Urinary bladder (tissue), 4 donors: ENCODE measurements at places on chromosomes 4 and X.

- no peak for DNase-seq
These were observed 35.5 kb upstream of the PCDH19 start for GRCh38 chrX:100445593-100445992.

DNA sequence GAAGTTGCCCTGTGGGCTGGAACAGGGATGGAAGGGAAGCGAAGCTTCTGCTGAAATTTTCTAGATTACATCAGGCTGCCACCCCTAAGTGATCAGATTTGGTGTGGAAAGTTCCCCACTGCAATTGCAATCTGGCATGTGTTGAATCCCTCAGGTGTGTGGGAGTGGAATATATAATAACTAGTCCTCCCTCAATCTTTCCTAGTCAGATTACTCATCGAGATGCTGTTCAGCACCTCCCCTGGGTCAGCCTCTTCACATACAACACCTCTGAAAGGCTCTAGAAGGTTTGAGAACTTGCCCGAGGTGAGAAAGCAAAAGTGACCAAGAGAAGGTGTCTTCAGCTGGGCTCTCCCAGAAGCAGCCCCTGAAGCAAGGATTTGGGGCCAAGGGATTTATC is 336.8 kb downstream of the BCOR start:
- no peak for DNase-seq

- DNase-seq: peak; percentile 26
These were observed 19.3 kb downstream of the NOA1 start for GRCh38 chr4:56958111-56958517.

- peak; percentile 33 for DNase-seq
These were observed 92.8 kb downstream of the CBR4 start for GRCh38 chr4:168917138-168917779.

DNA sequence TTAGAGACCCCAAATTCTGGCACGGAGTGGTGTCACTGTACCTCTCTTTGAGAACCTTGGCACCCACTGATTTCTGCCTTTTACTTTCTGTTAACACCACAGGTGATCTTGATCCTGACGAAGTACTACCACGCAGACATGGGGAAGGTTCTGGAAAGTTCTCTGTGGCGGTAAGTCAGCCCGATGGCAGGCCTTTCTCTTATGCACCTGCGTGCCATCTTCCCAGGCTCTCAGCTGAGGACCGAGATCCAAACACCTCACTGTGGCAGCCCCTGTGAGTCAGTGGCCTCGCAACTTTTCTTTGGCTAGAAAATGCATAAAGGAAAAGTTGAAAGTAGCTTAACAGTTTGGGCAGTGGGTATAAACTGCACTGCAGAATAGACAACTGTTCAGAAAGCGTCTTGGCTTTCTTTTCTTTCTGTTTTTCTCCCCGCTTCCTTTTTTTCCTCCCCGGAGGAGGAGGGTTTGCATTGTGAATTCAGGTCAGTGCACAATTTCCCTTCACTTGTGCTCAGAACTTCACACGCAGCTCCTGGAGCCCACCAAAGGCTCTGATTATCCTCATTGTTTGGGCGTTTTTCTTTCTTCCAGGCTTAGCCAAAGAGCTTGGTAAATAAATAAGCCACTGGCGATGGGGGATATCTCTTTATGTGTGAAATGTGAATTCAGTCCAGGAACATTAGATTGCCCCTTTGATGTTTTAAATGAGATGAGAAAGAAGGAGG is 38.4 kb downstream of the PSAPL1 start:
- DNase-seq: no peak

DNA sequence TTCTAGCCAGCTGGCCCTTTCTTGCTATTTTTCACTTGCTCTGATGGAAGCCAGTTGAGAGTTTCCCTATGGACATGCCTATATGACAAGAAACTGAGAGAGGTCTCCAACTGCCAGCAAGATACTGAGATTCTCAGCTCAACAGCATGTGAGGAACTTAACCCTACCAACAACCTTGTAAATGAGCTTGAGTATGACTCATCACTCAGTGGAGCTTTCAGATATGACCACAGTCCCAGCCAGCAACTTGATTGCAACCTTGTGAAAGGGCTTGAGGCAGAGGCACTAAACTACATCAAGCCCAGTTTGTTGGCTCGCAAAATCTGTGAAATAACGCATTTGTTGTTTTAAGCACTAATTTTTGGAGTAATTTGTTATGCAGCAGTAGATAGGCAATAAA is 175.8 kb downstream of the COMMD8 start:
- DNase-seq: no peak

GRCh38 chr4:155735496-155735895 is 23.3 kb upstream of the GUCY1B1 start:
- DNase-seq: no peak

DNA sequence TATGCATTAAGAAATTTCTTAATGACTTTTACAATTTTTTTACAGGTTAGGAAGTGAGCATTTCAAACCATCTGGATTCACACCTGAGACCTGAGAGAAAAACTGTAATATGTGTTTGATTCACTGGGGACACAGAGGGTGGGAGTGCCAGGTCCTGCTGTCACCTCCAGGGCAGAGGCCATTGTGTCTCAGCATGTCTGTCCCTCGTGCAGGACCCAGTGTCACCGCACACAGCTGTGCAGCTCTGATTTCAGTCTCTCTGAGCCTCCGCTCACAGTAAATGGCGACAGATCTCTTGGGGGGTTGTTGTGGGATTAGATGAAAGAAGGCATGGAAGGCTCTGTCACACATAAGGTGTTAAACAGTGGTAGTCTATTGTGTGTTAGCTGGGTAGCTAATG is 23.0 kb upstream of the CLDN24 start:
- DNase-seq: no peak

- DNase-seq: no peak
These were observed 8.0 kb downstream of the SLC9B1 start for GRCh38 chr4:103011378-103012025.

- no peak for DNase-seq
These were observed 66.1 kb downstream of the SNX25 start for GRCh38 chr4:185275501-185275900.

- no peak for DNase-seq
These were observed 9.1 kb downstream of the GRPEL1 start for GRCh38 chr4:7058792-7059191.

GRCh38 chr4:112214390-112215264 is 17.0 kb upstream of the AP1AR start:
- DNase-seq: no peak

DNA sequence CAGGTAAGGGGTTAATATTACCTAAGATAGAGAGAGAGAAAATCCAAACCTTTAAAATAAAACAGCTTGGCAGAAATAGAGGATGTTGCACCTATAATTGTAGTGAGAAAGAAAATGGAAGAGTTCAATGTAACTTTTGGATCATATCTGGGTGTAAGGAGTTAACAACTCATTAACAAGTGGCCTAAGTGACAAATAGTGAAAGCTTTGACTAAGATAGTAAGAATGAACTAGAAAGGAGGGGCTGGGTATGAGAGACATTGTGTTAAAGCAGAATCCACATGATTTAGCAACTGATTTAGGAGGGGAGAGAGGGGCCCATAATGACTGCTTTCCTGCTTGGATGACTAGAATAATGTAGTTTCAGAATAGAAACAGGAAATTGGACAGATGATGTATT is 761.0 kb downstream of the IL1RAPL1 start:
- no peak for DNase-seq

- DNase-seq: no peak
These were observed 51.4 kb downstream of the SORCS2 start for GRCh38 chr4:7243609-7244330.

GRCh38 chr4:185112104-185112503 is 31.0 kb upstream of the SLC25A4 start:
- no peak for DNase-seq

DNA sequence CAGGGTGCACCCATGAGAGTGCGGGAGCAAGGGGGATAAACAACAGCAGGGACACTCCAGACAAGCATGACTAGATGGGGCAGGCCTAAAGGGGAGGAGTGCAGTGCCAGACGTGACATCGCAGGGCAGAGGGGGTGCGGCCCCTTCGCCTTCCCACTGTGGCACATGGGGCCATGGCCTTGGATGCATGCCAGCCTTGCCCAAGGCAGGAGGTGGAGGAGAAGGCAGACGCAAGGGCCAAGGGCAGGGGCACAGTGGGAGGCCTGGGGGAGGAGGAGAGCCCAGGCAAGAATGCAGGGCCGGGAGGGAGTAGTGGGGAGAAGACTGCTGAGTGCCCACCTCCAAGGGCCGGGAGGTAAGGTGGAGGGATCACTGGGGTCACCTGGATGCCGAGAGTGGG is 21.6 kb downstream of the PNMA6E start:
- DNase-seq: no peak

DNA sequence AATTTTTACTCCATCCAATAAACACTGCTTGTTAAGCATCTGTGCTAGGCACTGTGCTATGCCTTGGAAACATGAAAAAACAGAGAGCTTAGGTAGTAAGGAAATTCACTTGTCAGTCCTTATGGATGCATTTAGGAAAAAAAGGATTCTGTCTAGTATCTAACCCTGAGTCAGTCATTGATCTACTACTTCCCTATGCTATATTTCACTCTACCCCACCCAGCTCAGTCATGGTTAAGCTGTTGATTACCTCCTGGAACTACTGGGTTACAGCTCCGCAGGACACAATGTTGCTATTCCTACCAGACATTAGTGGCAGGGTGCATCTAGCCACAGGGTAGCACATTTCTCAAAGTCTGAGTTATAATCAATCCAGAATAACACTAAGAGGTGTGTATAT is 2.9 kb upstream of the USP53 start:
- DNase-seq: no peak

DNA sequence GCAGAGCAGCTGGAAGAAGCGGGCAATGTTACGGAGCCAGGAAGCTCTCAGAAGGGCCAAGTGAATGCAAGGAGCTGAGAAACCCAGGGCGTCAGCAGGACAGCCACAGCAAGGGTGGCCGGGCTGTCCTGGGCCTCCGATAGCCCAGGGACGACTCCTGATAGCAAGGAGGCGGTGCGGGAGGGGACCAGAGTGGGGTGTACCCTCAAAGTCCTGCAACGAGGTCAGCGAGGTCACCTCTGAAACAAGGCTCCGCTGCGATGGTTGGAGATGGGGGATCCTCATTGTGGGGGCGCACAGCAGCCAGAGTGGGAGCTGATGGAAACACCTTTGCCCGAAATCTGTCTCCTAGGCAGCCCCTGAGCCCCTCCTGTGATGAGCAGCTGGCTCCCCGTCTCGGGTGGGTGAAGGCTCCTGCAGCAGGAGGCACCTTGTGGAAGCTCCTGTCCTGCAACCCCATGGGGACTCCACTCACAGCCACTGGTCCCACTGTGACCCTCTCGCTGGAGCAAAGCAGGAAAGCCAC is 4.3 kb upstream of the CCNQ start:
- no peak for DNase-seq

DNA sequence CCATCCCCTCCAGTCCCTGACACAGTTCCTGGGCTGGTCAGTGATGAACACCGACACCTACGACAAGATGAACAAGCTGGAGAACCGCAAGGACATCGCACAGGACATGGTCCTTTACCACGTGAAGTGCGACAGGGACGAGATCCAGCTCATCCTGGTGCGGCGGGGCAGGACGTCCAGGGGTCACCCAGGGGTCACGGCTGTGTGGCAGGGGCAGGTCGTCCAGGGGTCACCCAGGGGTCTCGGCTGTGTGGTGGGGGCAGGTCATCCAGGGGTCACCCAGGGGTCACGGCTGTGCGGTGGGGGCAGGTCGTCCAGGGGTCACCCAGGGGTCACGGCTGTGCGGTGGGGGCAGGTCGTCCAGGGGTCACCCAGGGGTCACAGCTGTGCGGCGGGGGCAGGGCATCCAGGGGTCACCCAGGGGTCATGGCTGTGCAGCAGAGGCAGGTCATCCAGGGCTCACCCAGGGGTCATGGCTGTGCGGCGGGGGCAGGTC is 16.7 kb downstream of the ATP5ME start:
- no peak for DNase-seq

DNA sequence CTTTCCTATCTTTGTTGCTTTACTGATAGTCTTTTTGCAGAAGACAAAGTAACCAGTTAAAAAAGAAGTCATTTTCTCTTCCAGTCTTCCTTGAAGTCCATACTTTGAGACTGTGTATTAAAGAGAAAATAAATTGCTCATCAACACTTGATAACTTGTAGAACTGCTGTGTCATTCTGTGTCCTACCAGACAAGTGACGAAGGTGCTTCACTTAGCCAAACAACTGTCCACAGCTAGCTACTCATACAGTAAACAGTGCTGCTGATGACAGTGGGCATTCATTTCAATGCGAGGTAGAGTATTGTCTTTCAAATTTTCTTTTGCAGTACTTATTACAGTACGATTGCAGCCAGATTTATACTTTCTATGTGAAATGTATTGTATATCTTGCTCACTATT is 11.5 kb downstream of the COL25A1 start:
- DNase-seq: no peak

GRCh38 chr4:107408968-107409367 is 311.1 kb downstream of the PAPSS1 start:
- DNase-seq: no peak

GRCh38 chr4:67346654-67347053 is 198.6 kb downstream of the CENPC start:
- no peak for DNase-seq

DNA sequence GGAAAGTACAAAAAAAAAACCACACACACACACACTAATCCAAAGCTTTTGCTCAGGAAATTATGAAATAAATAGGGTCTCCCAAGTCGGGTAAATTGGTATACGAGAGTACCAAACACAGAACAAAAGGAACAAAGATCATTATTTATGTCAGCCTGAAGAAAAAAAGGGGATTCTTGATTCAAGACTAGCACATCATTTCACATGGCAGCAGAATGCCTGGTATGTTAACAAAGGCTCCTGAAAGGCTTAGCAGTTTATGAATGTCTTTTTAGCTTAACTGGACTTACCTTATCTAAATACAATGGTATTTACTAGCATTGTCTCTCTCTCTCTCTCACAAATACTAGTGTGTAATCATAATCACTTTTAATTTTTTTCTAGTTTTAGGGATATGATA is 11.3 kb downstream of the RAP2C start:
- DNase-seq: no peak
